ENCODE measurements at places on chromosomes 6 and 20.

GRCh38 chr20:4776079-4776630 is 54.4 kb downstream of the PRND start:
- no peak for DNase-seq

GRCh38 chr6:49025273-49026240 is 437.5 kb downstream of the MMUT start:
- DNase-seq = no peak

DNA sequence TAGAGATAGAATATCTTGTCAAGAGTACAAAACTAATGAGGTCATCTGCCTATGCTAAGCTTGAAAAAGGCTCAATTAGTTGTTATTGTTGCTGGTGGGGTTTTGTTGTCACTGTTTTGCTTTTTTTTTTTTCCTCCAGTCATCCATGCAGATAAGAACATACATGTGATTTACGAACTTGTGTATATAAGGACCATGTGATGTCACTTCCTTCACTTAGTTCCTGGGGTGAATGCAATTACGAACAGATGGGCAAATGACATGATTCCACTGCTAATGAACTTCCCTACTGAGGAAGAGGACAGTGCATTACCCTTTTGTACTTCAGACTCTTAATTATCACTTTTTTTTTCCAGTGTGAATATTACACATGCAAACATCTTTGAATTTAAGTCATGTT is 1175.3 kb upstream of the GJE1 start:
- DNase-seq = no peak

GRCh38 chr6:159973951-159974350 is 5.1 kb downstream of the IGF2R start:
- DNase-seq = peak; percentile 49

DNA sequence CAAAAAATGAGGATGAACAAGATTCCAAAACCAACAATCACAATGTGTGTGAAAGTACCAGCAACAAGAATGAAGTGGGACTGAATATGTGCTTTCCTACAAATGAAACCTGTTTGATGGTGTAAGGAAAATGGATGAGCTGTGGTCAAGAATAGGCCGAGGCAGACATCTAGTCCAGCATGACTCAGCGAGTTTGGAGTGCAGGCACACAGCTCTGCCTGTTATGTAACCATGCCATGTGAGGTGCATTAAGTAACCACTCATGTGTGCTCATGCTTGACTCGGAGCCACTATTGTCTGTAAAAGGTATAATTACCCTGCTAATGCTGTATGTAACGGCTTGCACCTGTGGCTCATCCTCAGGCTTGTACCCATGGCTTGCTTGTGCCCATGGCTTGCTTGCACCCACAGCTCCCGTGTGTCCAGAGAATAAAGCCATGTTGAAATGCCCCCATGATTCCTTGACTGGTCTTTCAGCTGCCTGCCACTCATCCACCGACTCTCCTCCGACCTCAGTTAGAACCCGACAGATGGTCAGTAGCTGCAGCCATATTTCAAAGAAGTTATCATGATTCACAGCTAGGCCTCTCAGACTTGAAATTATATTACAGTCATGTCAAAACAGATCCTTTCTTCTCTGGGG is 98.7 kb downstream of the BACH2 start:
- peak; percentile 47 for DNase-seq

GRCh38 chr6:110341663-110342596 is 16.2 kb downstream of the METTL24 start:
- no peak for DNase-seq

- no peak for DNase-seq
Observed at GRCh38 chr6:149806127-149806526, 56.6 kb downstream of the PCMT1 start.

DNA sequence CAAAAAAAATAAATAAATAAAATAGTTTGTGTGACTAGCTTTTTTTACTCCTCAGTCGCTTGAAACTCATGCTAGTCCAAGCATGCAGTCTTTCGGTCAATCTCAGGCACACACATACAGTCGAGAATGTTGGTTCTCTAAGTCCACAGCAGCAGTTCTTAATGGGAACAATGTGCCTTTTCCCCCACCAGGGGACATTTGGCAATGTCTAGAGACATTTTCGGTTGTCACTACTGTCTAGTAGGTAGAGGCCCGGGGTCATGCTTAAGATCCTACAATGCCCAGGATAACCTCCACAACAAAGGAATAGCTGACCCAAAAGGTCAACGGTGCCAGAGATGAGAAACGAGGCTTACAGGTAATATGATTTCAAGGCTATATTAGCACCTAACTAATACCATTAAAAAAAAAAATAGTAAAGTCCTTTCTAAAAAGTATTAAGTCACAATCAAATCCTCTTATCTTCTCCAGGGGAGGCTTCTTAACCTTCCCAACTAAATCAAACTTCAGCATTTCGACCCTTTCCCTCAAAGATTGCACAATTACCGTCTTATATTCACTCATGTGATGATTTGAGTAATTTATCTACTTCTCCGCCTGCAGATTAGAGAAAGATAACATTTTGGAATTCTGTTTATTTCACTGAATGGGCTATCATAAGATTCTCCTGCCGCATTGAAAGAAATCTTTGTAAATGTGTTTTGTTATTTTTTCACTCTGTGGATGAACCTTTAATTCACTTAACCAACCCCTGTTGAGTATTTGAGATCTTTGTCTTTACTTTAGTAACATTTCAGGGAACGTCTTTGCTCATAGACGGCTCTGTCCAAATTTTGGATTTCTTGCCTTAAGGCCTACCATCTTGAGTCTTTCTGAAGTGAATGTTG is 8.1 kb upstream of the SALL4 start:
- DNase-seq = no peak

Data from activated naive CD4-positive, alpha-beta T cell treated with anti-CD3 and anti-CD28 coated beads for 36 hours (primary cell).